Spinal cord (tissue), 10 donors: ENCODE measurements at places on chromosomes 7 and 10.

GRCh38 chr10:88147000-88147798 is 283.8 kb downstream of the PTEN start:
- no peak for DNase-seq

DNA sequence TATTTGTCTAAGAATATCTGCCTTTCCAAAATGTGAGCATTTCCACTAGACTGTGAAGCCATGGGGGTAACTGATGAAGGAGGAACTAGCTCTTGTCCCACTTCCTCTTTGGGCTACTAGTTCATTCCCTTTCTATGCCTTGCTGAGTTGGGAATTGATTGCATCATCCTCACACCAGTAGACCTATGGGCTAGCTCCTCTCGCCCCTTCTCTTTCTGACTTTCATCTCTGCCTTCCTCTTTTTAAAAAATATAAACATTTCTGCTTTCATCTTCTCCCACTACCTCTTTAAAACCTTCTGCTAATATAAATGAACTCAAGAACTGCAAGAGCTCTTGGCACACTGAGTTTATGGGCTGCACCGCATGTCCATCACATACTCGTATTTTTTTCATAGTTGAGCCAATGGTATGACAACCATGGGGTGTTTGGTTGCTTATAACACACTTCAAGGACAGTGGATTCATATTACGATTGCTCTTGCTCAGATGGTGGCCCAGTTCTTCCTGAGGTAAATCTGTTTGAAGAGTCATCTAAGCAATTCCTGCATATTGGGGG is 182.0 kb downstream of the REEP3 start:
- DNase-seq = no peak

DNA sequence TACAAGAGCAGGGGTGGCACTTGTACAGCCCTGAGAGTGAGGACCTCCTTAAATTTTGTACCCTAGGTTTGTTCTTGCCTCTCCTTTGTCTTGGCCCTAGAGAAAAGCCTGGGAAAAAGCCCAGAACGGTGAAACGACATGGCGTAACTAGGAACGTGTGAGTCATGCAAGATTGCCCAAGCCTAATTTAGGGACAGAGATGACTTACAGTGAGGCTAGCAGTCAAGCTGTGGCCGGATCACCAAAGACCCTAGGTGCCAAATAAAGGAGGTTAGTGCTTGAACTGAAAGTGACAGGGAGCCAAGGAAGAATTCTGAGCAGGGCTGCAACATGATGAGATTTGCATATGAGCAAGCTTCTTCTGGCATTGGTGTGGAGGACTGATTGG is 25.1 kb downstream of the TBXAS1 start:
- DNase-seq = no peak

GRCh38 chr7:84162584-84162983 is 32.0 kb downstream of the SEMA3A start:
- DNase-seq = no peak

GRCh38 chr7:131072505-131073091 is 255.1 kb upstream of the MKLN1 start:
- DNase-seq = no peak
